Natural killer cell treated with Interleukin-12 subunit alpha and Interleukin-12 subunit beta and Interleukin-15 and Interleukin-18, amount 100 ng/mL, for 72 hours (primary cell): ENCODE measurements at places on chromosomes 7 and 10. TPM values are rescaled to one million over a fixed set of nuclear protein-coding genes. Genes with fewer than 3 reads are reported as not detected.

Gene PPP1R3C
- not detected for total RNA-seq

Gene SH2D4B
- total RNA-seq, result 0.25 TPM

Gene SRRM3
- not detected for total RNA-seq

Gene DLX6
- total RNA-seq, result not detected

Gene TSPAN33
- total RNA-seq, result 17.0 TPM

Gene CPED1
- total RNA-seq, result not detected

Gene PIP
- total RNA-seq, result not detected

Gene TRIM4
- 30.8 TPM for total RNA-seq

Gene NEUROD6
- total RNA-seq, result not detected

Gene GRID2IP
- total RNA-seq, result 0.29 TPM

Gene TMEM184A
- not detected for total RNA-seq

Gene RADIL
- total RNA-seq, result 0.19 TPM

Gene AKR1C1
- 1.0 TPM for total RNA-seq

Gene STEAP4
- not detected for total RNA-seq

Gene ANKRD2
- not detected for total RNA-seq

Gene SHH
- not detected for total RNA-seq

Gene HMX2
- not detected for total RNA-seq

Gene OR2F2
- not detected for total RNA-seq

Gene HHEX
- total RNA-seq, result 1.8 TPM

Gene UPK3BL2
- total RNA-seq, result 26.2 TPM

Gene CADPS2
- not detected for total RNA-seq

Gene TMEM196
- total RNA-seq, result not detected

Gene ZMIZ1
- total RNA-seq, result 49.7 TPM

Gene CLDN4
- total RNA-seq, result not detected

Gene SORCS1
- not detected for total RNA-seq

Gene TMEM213
- not detected for total RNA-seq

Gene NUTM2B
- total RNA-seq, result 0.95 TPM

Gene LIPN
- not detected for total RNA-seq

Gene C7orf57
- 0.57 TPM for total RNA-seq

Gene PRLHR
- total RNA-seq, result not detected

Gene GIMAP5
- 136 TPM for total RNA-seq

Gene SFTPA1
- not detected for total RNA-seq

Gene ASB15
- total RNA-seq, result not detected

Gene LLCFC1
- not detected for total RNA-seq

Gene RBM20
- not detected for total RNA-seq

Gene HYAL4
- total RNA-seq, result not detected

Gene EFCAB10
- total RNA-seq, result not detected

Gene MALRD1
- not detected for total RNA-seq
